Caki2 (cell line): ENCODE measurements at places on chromosomes 12 and 14.

DNA sequence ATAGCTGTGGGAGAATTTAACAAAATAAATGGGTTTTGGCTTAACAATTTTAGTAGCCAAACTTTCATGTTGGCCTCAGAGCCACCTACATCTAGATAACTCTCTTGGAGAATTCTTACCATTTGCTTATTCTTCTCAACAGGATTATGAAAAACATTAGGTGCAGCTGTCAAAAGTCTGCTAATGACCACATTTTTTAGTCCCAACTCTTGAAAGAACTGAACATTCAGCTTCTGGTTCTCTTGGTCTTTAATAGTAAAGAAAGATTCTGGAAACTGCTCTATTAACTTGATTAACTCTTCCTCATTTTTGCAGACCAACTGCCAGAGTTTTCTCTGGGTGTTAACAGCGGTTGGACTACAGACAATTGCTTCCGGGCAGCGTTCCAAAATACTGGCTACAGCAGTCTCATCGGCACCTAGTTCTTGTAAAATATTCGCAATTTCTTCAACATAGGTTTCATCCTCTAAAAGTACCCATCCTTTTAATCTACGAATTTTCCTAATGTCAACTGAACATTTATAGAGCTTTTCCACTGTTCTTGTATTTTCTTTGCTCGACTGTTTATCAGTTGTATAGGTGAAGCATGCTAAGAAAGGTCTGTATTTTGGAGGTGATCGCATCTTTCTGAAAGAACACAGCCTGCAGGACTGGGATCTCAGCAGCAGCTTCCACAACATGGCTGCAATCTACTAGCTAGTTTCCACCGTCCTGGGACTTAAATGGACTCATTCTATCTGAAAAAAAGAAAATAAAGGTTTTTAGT, 8.7 kb downstream of the MTERF2 start:
- no peak for DNase-seq

DNA sequence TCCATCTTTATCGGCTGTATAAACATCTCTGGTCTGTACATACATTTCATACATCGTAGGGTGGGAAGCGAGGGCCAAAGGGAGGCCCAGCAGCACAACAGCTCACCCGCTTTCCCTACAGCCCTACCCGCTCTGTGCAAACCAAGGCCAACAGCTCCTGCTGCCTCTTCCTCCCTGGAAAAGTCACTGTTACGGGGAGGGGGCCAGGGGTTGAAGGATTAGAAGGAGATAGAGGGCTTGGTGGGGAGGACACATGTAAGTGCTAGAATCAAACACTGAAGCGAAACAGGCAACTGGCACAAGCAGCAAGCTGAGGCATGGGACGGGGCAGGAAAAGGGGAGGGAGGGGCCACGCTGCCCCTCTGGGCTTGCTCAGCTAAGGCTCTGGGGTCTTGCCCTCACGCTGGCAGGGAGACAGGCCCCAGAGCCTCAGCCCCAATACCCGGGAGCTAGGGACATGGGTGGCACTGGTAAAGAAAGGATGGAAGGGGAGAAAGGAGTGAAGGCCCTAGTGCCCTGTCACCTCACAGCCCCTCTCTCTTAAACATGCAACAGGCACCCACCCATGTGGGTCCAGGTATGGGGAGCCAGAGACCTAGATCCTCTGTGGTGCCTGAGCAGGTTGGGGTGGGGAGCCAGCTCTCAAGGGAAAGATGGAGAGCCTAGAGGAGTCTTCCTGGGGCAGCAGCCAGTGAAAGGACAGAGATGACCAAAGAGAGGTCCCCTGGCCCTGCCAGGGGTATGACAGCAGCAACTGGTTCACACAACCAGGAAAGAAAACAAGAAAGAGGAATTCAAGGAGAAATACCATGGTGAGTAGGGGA, 14.4 kb downstream of the SPRYD3 start:
- no peak for DNase-seq

DNA sequence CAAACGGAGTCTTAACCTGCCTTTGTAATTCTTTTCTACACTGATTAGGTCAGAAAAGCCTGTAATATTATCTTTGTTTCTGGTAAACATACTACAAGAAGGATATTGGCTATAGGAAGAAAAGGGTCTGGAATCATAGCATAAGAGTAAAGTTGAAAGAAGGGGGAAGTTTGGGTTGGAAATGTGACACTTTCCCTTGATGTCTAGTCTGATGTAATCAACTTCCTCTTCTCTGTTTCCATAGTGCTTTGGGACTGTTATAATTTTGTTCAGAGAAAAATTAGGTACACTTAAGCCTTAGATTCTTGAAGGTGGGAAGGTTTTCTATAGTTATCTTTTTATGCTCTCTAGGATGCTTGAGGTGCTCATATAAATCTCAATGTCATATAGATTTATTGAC, 322.2 kb downstream of the AEBP2 start:
- no peak for DNase-seq

GRCh38 chr12:52946797-52947547, 1.9 kb upstream of the KRT18 start:
- no peak for DNase-seq

DNA sequence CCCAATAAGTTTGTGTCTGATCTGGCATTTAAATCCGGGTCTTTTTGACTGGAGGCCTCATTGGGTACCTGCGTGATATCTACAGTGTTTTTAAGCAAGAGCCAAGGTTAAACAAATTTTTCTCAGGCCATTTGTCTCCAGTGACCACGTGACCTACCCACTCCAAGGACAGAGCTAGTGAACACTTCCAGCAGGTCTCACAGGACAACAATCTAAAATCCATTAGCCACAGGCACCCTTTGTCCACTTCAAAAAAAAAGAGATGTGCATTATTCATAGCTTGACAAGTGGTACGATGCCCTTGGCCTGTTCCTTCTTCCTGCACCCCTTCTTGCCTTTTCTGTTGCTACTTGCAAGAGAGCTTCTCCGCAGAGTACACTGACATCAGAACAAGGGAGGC, 109.6 kb upstream of the GSC start:
- DNase-seq = no peak

GRCh38 chr12:69649529-69649928, 38.8 kb upstream of the LRRC10 start:
- DNase-seq = no peak

DNA sequence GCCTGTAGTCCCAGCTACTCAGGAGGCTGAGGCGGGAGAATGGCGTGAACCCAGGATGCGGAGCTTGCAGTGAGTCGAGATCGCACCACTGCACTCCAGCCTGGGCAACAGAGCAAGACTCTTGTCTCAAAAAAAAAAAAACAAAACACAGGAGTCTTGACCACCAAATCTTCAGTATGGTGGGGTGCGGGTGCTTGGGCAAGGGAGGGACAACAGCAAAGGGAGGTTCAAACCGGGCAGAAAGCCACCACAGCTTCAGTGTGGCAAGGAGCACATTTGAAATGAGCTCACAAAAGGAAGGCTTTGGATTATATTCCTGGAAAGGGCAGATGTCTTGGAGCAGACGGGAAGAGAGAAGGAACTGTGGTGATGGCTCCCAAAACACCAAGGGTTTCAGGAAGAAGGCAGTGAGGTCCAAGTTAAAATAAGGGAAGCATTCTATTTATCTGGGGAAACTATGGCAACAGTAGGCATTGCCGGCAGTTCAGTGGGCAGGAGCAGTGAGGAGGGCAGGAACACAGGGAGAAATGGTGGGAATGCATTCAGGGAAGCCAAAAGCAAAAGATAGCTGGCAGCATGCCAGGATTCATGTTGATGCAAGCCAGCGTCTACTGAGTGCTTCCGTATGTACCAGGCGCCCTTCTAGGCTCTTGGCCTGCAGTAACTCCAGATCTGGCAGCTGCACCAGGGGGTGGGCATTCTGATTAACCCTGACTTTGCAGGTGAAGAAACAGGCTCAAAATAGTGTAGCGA, 51.0 kb upstream of the SRSF5 start:
- DNase-seq = no peak

DNA sequence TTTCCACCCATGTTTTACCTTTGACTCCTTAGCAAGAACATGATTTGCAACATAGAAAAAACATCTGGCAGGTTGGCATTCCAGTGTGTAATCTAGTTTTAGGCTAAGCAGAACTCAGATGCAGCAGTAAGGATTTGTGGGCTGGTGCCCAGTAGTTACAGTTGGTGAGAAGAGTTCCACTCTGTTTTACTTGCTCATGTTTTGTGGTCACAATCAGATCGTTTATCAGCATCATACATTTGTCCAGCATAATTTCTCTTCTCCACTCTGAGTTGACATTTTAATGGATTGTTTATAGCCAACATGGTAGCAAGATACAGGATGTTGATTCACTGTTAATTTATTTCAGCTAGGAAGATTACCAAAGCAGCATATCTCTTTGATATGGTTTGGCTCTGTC, 120.0 kb downstream of the PDE6H start:
- no peak for DNase-seq

- DNase-seq = no peak
Measured at GRCh38 chr12:128318341-128318740, 51.4 kb downstream of the TMEM132C start.

GRCh38 chr14:89365061-89365801, 51.8 kb downstream of the FOXN3 start:
- DNase-seq = no peak

GRCh38 chr12:89552376-89552775, 26.5 kb upstream of the POC1B start:
- DNase-seq = no peak

DNA sequence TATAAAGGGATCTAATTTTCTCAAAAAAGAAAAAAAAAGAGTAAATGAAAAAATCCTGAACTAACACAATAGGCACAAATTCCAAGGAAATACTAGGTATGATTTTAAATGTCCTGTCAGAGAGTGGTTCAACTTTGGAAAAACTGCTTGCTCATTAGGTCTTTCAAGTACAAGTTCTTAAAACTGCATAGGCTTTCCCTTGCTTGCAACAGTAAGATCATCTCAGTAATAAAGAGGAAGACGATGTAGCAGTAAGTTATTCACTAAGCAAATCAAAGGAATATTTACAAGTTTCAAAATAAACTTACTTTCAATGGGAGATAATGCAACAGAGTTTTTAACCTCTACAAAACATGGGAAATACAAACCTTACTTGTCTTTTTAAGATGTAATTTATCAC, 21.6 kb downstream of the CORO1C start:
- DNase-seq = no peak

DNA sequence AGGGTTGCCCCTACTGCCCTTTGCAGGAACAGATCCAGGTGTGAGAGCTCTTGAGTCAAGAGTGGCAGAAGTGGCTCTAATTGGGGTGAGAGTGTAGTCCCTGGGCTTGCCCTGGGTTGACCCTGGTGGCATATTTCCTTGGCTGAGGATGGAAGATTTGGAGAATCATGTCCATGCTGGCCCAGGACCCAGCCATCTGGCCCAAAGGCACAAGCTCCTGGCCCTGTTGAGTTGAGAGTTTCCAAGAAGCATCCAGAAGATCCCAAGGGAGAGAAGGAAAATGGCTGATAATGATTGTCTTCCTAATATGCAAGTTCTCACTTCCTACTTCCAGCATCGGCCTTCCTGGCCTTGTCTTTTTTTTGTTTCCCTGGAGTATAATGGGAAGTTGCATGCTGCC, 55.5 kb upstream of the SRSF5 start:
- DNase-seq = no peak

- DNase-seq = no peak
Measured at GRCh38 chr12:127107744-127108143, 1159.2 kb upstream of the TMEM132C start.

- DNase-seq = peak; percentile 64
Measured at GRCh38 chr12:52230364-52231281, 2.4 kb upstream of the KRT7 start.

GRCh38 chr12:8655421-8655820, 7.2 kb downstream of the MFAP5 start:
- DNase-seq = no peak

DNA sequence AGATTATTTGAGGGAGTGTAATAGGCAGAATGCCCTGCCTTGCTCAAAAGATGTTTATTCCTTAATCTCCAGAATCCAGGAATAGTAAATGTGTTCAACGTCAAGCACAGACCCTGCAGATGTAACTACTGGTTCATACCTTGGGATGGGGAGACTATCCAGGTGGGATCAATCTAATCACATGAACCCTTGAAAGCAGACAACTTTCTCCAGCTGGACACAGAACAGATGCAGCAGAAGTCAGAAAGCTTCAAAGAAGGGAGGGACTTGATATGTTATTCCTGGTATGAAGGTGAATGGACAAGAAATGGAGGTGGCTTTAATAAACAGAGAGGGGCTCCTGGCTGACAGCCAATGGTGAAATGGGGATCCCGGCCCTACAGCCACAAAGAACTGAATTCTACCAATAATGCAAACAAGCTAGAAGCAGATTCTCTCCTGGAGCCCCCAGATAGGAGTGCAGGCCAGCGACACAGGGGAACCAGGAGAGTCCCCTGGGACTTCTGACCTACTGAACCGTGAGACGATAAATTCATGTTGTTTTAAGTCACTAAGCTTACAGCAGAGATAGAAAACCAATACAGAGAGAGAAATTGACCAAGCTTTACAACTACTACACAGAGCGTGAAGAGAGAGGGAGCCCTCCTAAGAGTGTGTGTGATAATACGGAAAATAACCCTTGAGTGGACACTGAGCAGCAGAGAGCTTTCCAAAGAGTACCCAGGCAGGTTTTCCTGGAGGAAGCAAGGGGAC, 133.5 kb upstream of the TMEM132C start:
- DNase-seq = no peak
